Mesenteric fat pad (tissue), 1 donor: ENCODE measurements at places on chromosomes 2 and 18.

GRCh38 chr2:222688917-222689316, 17.5 kb downstream of the MOGAT1 start:
- DNase-seq, result no peak

DNA sequence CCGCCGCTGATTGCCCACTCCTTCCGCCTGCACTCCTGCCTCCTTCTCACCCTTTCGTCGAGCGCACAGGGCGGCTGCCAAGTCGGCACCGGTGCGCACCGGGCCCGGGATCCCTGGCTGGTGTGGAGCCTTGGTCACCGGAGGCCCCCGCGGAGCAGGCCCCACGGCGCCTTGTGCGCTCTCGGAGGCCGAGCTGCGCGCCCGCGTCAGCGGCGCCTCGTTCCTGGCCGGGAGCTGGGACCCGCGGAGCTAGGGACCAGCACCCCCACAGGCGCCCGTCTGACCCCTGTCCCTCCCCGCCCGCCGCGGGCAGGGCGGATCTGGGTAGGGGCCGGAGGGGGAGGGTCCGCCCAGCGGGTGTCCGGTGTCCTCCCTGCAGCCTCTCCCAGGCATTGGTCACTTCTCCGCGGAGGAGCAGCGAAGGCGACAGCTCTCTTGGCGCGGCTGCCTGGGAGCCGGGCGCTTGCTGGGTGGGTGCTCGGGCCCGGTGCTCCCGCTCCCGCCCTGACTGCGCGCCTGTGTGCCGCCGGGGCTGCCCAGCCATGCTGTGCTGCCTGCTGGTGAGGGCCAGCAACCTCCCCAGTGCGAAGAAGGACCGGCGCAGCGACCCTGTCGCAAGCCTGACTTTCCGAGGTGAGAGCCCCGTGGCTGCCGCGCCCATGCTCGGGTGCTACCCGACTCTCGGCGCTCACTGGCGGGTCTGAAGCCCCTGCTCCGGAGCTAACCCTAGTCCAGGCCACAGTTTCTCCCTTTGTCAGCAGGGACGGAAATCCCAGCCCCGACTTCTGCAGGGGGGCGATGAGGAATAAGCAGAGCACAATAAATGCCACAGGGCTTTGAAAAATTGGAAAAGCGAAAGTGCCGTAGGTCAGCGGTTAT, 13.2 kb downstream of the DYSF start:
- no peak for DNase-seq

DNA sequence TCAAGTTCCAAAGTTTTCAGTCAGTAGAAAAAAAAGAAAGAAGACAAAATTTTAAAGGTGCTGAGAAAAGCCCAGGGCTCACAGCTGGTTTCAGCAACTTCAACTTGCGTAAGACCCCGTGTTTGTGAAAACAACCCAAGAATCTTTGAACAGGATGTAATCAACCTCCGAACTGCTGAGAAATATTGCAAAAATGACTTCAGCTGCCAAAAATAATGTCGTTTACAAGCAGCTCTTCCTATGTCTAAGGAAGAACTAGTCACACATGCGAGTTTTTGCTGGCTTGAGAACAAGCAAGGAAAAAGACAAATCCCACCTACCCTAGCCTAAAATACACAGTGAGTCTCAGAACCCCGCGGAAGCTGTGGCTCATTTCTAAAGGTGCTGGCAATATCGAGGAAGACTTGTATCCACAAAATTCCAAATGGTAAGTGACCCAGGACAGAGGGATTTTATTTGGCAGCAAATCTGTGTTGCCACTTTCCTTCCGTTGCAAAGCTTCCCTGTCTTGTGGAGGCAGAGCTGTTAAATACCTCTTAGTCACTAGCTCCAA, 59.8 kb upstream of the SLC8A1 start:
- DNase-seq, result no peak

DNA sequence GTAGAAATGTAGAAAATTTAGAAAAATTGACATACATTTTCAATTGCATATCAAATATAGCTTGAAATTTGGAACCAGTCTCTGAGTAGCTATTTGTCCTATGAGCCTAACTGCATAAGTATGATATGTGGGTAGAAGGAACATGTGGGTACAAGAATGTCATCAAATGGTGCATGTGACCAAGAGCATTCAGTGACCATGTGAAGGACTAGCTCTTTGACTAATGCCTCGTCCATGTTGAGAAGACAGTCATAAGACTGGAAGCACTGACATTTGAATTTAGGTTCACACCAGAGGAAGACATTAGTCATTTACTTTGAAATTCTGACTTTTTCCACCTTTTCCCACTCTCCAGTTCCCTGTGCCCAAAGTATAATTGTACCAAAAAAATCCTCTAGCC, 12.6 kb downstream of the MRPL44 start:
- no peak for DNase-seq

- DNase-seq, result no peak
These were observed 24.2 kb downstream of the ITGB1BP1 start for GRCh38 chr2:9398881-9399780.

GRCh38 chr2:18598848-18599484, 9.6 kb upstream of the NT5C1B start:
- DNase-seq, result no peak

- peak; percentile 86 for DNase-seq
These were observed 72.6 kb downstream of the EMX1 start for GRCh38 chr2:72989770-72990556.

DNA sequence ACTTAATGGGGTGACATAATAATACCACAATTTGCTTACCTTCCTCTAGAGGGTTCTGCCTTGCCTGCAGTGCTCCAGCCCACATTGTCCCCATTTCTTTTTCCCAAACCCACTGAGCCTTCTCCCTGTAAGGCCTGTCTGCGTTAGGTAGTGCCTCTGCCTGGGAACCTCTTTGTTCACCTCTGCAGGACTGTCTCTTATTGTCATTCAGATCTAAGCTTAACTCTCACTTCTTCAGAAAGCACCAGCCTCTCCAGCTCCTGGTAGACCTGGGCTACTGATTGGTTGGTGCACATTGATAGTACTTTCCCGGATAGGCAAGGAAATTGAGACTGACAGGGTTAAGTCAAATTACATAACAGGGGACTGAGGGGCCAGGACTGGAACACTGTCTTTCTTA, 49.1 kb downstream of the CCDC85A start:
- no peak for DNase-seq

GRCh38 chr18:51340332-51340731, 142.9 kb upstream of the MEX3C start:
- no peak for DNase-seq

DNA sequence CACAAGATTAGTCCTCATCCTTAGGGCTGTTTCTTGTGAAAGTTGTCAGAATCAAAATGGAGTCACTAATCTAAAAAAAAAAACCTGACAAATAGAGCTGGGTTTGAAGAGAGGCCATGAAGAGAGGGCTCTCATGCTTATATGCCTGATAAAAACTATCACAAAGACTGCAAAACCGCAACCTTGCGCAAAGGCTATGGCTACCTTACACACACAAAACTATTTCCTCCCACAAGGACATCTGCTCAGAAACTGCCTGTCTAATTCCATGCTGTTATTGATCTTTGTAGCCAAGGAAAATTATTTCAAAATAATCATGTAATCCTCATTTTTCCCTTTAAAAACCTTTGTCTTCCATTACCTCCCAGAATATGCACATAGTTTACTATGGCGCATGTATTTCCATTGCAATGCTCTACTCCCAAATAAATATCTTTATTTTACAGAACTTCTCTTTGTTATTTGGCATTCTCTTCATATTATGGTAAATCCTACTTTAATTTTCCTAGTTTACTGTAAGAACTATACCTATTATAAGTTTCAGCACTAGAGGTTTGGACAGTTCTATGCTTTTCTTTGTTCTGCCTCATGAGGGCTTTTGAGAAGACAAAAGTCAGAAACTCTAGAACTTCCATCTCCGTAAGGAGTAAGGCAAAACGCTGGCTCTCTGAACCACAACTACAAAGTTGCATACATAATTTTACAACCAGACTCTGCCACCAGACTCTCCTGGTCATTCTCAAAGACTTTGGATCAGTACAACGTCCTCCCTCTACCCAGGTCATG, 9.6 kb upstream of the DPYSL5 start:
- no peak for DNase-seq

GRCh38 chr2:178478130-178478438, 316 bp downstream of the FKBP7 start:
- no peak for DNase-seq

- DNase-seq, result no peak
These were observed 13.3 kb upstream of the RAB17 start for GRCh38 chr2:237603718-237604362.

- no peak for DNase-seq
These were observed 312.9 kb upstream of the REV1 start for GRCh38 chr2:99802734-99803133.

DNA sequence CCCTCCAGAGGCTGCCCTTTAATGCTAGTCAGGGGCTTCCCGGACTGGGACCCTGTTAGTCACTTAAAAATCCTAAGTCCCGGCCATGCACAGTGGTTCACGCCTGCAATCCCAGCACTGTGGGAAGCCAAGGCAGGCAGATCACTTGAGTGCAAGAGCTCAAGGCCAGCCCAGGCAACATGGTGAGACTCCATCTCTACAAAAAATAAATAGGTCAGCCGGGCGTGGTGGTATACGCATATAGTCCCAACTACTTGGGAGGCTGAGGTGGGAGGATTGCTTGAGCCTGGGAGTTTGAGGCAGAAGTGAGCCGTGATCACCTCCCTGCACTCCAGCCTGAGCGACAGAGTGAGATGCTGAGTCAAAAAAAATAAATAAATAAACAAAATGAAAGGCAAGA, 17.2 kb upstream of the KCNG2 start:
- DNase-seq, result peak; percentile 67

- DNase-seq, result no peak
These were observed 336.5 kb downstream of the CYP26B1 start for GRCh38 chr2:71811157-71811556.

- DNase-seq, result no peak
These were observed 74.7 kb upstream of the PPM1B start for GRCh38 chr2:44093970-44094369.

DNA sequence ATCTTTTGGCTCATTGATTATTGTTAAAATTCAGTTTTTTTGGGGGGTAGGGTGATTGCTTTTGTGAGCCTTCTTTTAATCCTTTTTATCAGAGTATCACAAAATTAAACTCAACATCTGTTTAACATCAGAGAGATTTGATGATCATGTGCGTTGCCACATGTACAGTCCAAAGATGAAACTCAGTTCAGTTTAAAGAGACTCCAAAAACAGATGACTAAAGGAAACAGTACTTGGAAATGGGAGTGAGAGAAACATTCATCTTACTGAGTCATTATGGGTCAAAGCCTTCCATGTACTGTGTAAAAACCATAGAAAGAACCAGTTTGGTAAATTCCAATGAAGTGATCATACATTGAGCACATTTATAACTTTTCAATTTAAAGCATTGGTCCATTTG, 53.0 kb downstream of the LYPD6 start:
- no peak for DNase-seq

- no peak for DNase-seq
These were observed 5.9 kb downstream of the NR4A2 start for GRCh38 chr2:156326526-156327095.

DNA sequence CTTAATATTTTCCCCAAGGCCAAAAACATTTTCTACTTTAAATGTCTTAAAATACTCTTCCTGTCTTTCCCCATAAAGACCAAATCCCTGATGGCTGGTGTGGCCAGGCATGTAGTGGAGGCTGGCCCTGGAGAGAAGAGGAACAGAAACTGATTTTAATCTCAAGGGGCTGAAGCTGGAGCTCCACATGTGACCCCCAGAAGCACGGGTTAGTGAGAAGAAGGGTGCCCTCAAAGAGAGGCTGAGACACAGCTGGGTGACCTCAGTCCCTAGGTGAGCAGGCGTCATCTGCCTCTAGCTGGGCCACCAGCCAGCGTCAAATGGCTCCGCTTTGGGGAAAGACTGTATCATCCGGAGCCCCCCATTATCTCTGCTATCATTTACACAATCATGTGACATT, 19.3 kb upstream of the TMEM18 start:
- DNase-seq, result no peak

DNA sequence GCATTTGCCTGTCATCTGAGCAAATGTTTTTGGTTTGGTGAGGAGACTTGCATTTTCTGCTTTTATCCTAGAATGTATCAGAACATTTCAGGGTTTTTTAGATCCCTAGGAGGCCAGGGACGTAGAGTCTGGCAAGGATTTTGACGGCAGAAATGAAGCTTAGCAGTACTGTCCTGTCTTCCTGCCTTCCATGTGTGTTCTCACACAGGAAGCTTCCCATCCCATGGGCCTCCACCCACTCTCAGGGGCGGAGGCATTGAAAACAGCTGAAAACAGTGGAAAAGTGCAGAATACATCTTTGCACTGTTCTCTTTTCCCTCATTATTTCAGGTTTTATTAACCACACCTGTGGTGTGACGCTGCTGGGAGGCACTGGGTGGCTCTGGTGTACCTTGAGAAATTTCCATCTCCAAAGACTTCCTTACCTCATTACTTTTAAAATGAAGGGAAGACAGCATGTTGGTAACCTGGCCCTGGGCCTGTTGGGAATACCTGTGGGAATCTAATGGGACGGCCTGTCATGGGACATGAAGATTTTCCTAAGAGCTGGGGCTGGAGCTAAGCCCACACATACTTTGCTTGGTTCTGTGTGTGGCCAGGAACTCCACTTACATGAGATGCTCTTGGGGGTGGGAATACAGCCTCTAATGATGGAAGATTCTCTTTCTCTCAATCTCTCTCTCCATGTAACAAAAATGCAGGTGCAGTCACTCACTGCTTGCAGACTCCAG, 20.5 kb downstream of the PCARE start:
- no peak for DNase-seq

GRCh38 chr2:224173210-224173609, 134.1 kb upstream of the SERPINE2 start:
- no peak for DNase-seq

DNA sequence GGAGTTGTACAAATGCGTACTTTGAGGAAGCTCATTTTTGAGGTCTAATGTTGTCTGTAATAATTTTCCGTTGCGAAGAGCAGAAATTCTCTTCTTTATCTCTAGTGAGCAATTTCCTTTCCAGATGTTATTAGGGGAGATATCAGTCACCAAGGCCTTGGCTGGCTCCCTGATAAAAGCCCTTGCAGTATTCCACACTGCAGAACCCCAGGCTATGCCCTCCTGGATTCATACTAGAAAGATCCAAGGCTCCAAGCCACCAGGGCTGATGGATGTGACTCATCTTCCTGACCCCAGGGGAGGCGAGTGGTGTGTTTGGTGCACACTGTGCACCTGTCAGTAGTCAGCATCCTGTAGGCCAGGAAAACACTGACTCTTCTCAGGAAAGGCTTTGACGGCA, 34.7 kb downstream of the INO80C start:
- DNase-seq, result no peak

DNA sequence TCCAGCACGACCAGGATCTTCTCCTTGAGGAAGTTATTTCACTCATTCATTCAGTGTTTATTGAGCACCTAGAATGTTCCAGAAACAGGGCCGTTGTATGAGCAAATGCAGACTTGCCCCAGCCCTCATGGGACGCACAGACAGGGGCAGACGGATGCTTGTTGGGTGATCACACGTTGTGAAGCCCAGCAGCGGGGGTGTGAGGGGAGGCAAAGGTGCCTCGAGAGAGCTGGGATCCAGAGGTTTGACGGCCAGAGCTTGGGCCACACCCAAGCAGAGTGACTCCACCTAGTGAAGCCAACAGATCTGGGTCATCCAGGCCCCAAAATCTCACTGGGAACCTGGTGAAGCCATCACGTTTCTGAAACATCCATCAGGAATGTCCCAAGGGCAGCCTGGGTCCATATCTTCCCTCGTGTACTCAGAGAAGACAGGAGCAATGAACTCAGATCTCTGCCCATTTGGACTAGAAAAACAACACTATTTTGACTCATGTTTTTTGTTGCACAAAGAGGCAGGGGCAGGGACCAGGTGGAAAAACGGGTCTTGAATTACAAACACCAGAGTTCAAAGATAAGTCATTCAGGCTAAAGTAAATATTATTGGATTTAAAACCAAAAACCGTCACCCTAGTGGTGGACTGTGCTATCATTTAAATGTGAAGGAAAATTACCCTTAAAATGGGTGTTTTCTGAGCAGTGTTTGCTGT, 54.9 kb upstream of the RBM44 start:
- DNase-seq, result no peak
